ENCODE measurements at places on chromosomes 11 and 22.

DNA sequence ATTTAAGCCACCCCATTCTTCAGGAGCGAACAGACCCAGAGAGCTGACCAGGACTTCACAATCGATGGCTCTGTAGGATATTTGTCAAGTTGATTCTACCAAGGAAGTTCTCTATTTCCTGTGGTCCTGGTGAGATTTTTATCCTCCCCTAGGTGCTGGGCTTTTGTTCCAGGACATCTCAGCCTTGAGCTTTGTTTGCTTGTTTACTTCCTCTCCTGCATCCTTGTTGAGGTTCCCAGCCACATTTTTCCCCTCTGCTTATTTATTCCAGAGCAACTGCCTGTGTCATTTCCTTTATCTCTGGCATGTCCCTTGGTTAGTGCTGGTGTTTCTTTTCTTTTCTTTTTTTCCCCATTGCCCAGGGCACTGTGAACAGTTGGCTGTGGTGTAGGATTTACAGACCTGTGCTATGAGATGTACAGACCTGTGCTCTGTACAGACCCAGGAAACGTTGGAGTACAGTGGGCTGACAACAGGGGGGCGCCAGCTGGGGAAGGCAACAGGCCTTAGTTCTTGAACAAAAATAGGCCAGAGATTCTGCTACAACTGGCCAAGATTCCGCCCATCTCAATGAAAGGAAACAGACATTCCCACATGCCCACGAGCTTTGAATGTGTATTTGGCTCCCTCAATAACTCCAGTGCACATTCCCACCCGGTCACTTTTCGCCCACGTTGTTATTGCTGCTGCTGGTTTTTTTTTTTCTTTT, 235.9 kb upstream of the DDI1 start:
- no peak for DNase-seq

DNA sequence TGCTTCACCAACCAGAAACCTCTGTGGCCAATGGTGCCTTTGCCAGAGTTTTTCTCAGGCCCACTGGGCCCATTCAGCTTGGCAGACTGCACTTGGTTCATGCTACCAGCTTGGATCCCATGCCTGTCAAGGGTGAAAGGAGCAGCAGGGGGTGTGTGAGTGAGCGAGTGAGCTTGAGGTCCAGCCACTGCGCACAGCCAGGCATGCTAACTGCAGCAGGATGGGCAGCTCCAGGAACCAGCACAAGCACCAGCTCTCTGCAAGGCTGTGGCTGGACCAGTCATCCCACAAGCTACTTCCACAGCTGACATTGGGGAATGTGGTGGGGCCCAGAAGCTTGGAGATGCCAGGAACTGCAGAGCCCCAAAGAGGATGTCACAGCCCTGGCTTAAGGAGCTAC, 40.8 kb downstream of the DDIAS start:
- DNase-seq, result no peak

DNA sequence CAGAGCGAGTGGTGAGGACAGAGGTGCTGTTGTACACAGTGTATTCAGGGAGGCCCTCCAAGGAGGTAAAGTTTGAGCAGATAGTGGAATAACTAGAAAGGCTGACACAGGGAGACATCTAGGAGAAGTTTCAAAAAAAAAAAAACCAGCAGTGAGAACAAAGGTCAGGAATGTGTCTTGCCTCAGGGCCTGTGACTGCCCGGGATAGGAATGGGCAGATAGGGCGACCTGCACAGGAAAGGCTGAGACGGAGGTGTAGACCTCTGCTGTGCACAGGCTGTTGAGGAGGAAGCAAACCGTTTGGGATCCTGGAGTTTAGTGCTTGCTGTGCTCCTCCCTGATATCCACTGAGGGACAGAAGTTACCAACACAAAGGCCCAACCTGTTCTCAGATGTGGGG, 406.5 kb upstream of the B3GAT1 start:
- no peak for DNase-seq

GRCh38 chr11:47499614-47500013, 50.7 kb upstream of the RAPSN start:
- DNase-seq, result no peak

- DNase-seq, result no peak
Observed at GRCh38 chr11:74739546-74740270, 8.5 kb upstream of the CHRDL2 start.

GRCh38 chr22:32576553-32577253, 102.1 kb downstream of the FBXO7 start:
- no peak for DNase-seq

GRCh38 chr22:40310768-40311120, 35.6 kb upstream of the ADSL start:
- no peak for DNase-seq

GRCh38 chr22:30309951-30310741, 16.6 kb downstream of the TBC1D10A start:
- no peak for DNase-seq
